ENCODE measurements at places on chromosomes 7 and 10.

DNA sequence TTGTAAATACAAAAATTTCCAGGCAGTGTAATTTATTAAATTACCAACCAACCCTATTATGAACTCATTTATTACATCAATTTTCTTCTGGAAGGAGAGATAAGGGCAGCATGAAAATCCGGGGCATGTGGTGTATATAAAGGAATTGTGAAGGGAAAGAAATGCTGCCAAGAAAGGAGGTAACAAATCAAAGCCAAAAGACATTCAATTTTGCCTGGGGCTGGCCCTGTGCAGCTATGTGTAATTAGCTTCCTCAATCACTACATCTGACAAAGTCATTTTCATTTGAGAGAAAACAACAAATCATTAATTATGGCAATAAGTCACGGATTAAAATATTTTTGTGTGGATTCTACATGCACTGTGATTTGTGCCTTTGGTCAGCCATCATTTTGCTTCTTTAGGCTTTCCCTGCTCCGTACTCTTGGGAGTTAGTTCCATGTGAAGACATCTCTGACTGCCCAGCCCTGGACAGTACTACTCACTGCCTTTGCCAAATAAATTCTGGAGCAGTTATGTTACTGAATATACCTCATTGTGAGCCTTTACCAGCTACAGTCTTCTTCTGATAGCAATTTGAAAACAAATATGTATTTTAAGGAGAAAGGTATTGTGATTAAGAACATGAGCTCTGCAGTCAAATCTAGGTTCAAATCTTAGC lies 191.7 kb downstream of the RELN start:
- DNase-seq: no peak

- DNase-seq: no peak
These were observed 11.6 kb downstream of the KLRG2 start for GRCh38 chr7:139471740-139472353.

DNA sequence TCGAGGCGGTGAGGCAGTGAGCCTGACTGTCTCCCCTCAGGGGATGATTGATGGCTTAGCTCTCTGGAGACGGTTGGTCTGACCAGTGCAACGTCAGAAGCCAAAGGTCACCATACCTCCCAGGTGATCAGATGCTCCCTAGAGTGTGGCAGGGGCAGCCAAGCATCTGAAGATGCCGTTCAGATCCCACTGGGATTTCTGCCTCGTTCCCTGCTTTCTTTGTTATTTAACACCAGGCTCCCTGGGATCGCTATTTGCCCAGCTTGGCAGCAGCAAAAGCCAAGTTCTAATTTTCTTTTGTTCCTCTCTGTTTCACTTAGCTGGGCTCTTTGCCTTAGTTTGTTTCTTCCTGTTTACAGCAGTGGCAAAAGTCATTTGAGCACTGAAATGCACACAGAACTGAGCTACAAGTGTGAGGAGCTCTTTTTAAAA lies 53.5 kb upstream of the SVIL start:
- no peak for DNase-seq

- DNase-seq: no peak
These were observed 583.5 kb upstream of the MKI67 start for GRCh38 chr10:128709686-128710085.

GRCh38 chr7:2715341-2716231 lies 27.6 kb downstream of the AMZ1 start:
- DNase-seq: no peak

DNA sequence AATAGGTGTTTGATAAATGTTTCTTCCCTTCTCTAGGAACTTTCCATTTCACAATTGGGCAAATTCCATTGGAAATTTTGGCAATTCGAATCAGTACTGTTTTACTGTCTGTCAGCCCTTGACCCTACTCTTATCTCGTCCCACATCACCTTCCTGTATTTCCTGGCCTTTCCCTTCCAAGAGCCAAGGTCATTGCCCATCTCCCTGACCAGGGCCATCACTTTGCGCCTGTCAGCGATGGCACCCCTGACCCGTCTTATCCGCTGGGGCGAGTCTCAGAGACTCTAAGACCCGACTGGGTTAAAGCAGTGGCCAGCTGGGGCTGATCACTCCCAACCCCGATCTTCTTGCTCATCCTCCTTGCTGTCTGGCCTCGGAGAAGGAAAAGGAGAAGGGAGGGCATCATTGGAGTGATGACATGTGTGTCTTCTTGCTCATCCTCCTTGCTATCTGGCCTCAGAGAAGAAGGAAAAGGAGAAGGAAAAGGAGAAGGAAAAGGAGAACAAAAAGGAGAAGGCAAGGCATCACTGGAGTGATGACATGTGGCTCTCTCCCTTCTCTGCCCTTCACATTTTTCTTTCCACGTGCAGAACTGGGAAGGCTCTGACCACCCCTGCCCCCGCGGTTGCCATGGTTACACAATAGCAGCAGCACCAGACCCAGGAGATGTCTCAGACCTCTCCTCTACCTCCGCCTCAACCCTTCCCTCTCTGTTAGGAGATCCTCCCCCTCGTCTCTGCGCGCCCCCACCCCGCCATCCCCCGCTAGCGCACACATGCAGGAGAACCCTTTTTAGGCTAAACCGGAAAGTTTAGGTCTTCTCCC lies 2.0 kb downstream of the SEMA3D start:
- DNase-seq: no peak

- DNase-seq: no peak
These were observed 38.6 kb downstream of the BPGM start for GRCh38 chr7:134685250-134685649.

DNA sequence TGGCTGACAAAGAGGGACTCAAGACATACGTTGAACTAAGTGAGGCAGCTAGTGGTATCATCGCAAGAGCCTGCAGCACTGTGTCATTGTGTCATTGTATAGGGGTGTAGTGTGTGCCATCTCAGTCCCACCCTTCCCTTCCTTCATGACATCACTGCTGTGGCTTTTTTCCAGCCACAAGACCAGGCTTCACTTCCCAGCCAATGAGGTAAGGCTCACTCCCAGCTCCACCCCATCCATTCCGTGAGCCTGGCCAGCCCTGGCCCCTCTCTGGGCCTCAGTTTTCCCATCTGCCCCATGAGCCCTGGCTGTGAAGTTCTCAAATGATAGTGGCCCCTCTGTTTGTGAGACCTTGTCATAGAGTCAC lies 134.3 kb upstream of the ZMIZ1 start:
- no peak for DNase-seq

DNA sequence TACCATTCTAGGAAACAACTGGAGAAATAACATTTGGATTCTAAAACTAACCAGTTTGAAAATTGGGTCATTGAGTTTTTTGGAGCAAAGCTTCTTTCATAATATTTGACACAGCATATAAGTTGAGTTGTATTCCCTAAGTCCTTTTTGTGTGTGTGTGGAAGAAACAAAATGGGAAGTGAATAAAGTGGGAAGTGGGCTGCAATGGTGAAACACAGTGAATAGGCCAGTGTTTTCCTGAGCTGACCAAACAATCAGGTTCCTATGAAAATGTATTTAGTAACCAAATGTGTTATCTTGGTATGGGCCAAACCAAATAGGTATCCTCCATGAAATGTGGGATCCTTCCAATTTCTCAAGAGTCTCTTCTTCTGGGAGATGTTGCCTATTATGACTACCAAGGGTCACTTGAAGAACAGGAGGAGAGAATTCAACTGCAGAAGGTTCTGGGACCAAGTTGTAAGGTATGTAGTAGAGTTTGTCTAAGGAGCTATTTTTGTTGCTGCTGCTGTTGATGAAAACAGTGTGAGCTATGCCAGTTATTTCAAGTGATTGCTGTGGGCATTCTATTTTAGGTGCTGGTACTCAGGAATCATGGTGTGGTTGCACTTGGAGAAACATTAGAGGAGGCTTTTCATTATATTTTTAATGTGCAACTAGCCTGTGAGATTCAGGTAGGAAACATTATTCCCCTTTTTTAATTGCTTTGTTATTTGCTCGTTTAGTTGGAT lies 88.3 kb upstream of the MXI1 start:
- no peak for DNase-seq

- DNase-seq: no peak
These were observed 51.9 kb downstream of the CLRN3 start for GRCh38 chr10:127840884-127841283.

- no peak for DNase-seq
These were observed 7.7 kb upstream of the CPVL start for GRCh38 chr7:29154076-29154475.

- DNase-seq: no peak
These were observed 81.3 kb upstream of the SFMBT2 start for GRCh38 chr10:7491949-7492659.

- no peak for DNase-seq
These were observed 98.0 kb upstream of the GLCCI1 start for GRCh38 chr7:7870555-7870954.

DNA sequence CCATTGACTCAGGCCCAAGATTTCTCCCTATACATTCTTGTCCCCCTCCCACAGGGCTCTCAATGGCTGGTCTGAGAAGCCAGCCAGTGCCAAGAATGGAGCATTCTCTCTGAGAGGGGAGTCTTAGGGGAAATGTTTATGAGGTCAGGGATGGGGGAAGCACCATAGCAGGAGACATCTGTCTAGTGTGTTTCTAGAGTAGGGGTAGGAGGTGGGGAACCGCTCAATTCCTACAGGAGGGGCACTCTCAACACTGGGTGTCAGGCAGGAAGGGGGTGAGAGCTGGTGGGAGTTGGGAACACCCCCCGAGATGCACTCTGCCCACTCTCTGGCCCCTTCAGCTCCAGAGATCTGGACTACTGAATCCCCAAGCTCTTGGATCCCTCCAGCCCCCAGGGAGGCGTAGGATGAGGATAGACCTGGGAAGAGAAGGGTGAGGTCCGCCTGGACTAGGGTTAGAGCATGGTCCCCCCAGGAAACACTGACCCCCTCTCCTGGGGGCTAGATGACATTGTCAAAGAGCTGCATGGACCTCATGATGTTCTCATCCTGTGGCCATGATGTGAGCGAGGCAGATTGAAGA lies 8.7 kb upstream of the OGA start:
- no peak for DNase-seq

DNA sequence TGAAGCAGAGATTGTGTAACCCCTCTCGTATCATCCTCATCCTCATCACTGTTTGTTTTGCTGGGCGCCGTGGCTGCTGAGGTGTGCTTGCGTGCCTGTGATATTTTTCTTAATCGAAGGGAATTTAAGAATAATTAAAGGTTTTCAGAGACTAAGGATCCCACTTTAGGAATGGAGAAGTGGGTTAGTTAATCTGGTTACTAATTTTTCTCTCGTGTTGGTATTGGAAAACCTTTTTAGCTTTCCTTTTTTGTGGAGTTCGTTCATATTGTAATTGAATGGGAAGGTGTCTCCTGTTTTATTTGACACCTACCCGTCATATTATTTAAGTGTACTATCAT lies 1.3 kb downstream of the UBN2 start:
- no peak for DNase-seq

DNA sequence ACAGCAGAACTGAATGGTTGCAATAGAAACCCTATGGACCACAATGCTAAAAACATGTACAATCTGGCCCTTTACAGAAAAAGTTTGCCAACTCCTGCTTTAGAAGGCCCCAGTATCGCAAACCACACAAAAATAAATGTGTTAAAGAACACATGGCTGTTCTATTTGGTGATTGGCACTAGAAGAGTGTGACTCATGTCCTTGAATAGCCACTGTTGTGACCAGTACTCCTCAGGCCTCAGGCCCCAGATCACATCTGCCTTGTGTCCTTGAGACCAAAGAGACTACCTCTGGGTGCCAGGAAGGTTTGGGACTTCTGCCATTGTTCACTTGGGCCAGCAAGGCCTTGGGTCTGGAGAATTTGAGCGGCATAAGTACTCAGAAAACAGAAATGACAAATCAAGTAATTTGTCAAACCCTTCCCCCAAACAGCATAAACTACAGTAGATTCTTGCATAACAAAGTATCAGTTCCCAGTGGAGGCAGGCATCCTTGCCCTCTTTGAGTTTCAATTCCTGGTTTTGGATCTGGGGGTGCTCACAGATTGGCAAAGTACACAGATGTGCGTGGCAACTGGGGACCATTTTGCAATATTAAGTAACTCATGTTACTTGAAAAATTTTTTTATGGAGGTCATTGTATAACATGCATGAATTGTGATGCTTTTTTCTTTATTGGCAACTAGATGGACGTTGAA lies 50.2 kb downstream of the MTURN start:
- DNase-seq: no peak

- no peak for DNase-seq
These were observed at the start of gene OPALIN for GRCh38 chr10:96358851-96359540. Gene OPALIN, minus strand, starts transcription at chr10:96359002. Its CDS starts 106 bp downstream, at chr10:96358896.

GRCh38 chr7:107579885-107580715 lies at the start of gene BCAP29:
Gene BCAP29, plus strand, starts transcription at chr7:107580246. Its CDS starts 527 bp downstream, at chr7:107580773.
- DNase-seq: peak; percentile 43

DNA sequence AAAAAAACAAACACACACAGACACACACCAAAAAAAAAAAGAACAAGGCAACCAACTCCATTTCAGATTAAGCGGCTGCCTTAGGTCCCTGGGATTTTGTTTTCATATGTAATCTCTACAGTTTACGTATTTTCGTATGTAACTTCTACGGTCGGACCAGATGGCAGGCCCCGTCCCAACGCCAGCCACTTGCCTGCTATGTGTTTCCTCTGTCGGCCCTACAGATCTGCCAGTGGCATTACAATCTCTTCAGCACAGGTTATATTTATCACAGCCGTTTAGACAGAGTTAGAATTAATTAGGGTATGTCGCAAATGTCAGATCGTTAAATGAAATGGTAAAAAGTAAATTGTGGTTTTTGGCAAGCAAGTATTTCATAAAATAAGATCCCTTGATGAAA lies 99.3 kb downstream of the DNAJB6 start:
- no peak for DNase-seq

GRCh38 chr7:1192171-1192676 lies 32.2 kb upstream of the ZFAND2A start:
- DNase-seq: no peak

DNA sequence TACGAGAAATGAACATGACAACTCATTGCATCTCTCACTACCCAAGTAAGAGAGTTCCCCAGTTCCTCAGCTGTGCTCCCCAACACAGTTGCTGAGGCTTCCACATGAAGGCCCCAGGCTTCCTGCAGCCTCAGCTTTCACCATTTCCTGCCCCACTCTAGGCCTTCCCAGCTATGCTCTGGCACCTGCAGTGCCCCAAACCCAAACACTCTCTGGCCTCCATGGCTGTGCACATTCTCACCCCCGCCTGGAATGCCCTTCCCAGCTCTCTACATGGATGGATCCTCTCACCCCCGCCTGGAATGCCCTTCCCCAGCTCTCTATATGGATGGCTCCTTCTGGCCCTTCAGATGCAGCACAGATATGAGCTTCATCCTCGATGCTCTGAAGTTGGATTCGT lies 61.3 kb downstream of the KIAA1549 start:
- DNase-seq: no peak
